GM12892 (cell line): ENCODE measurements at places on chromosomes 5 and 9.

GRCh38 chr9:99134893-99135341 lies 30.0 kb downstream of the TGFBR1 start:
- DNase-seq: no peak

- DNase-seq: no peak
Measured at GRCh38 chr5:55324815-55325418, 17.1 kb downstream of the MTREX start.

DNA sequence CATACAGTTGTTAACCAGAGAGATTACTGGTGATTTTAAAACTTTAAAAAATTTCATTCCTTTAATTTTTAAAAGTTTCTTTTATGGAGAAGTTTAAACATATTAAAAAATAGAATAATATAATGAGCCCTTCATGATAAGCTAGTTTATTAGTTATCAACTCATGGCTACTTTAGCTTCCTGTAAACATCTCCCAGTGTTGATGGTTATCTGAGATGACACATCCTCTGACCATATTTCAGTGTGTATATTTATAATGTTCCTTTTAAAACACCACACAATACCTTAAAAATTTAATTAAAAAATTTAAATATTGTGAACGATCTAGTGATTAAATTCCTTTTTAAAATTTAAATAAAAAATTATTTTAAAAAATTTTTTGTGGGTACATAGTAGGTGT lies 74.1 kb downstream of the IPO11 start:
- no peak for DNase-seq

GRCh38 chr5:108259306-108259705 lies 122.6 kb downstream of the FBXL17 start:
- no peak for DNase-seq

GRCh38 chr5:115296124-115297022 lies at the start of gene CCDC112:
TSS of gene CCDC112 (minus strand) at chr5:115296654. CDS start at chr5:115296543, 111 bp downstream.
- peak; percentile 62 for DNase-seq

- DNase-seq: no peak
Measured at GRCh38 chr5:73896097-73896496, 270.1 kb downstream of the ARHGEF28 start.

GRCh38 chr5:17343675-17344074 lies 126.2 kb downstream of the BASP1 start:
- DNase-seq: no peak

DNA sequence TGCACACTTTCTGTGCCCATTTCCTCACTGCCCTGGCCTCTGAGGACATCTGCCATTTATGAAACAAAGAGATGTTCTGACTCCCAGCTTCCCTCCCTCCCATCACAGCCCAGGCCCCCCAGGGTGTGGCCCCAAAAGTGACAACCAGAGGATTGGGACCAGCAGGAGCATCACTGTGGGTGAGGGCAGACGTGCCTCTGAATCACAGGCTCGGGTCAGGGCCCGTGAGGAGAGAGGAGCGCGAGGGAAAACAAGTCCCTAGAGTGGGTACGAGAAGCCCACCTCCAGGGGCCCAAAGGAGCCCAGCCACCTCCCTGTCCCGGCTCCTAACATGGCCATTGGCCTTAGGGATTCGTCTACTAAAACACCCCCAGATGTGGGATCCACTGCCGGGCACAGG lies 138.0 kb upstream of the FSTL4 start:
- no peak for DNase-seq

GRCh38 chr9:86676396-86676795 lies 270.9 kb downstream of the GAS1 start:
- no peak for DNase-seq

DNA sequence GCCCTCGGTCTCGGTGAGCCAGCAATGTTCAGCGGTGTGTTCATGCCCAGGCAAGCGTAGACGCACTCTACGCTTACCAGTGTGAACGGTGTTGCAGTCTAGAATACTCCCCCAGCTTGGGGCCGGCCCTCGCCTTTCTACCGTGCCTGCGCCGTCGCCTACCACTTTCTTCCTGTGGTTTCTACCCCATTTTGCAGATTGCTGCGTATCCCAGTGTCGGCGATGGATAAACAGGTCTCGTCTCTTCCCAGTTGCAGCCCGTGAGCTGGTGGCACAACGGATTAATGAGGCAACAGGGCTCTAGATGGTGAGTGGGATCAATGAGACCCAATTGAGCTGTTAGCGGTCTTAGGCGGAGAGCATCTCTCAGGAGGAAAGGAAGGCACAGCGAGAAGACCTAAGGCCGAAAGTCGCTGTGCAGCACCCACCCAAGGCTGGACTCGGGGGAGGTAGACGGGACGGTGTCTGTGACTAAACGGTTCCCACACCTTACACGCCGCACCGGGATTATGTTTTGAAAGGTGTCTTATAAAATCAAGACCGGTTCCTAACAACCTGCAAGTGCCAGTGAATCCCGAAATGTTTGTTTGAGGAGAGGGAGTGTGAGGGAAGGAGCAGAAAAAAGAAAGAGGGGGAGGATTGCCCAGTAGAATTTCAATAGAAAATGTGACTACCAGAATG lies 5.8 kb downstream of the OTP start:
- DNase-seq: no peak

- DNase-seq: no peak
Measured at GRCh38 chr9:109304347-109304746, 16.5 kb downstream of the EPB41L4B start.

DNA sequence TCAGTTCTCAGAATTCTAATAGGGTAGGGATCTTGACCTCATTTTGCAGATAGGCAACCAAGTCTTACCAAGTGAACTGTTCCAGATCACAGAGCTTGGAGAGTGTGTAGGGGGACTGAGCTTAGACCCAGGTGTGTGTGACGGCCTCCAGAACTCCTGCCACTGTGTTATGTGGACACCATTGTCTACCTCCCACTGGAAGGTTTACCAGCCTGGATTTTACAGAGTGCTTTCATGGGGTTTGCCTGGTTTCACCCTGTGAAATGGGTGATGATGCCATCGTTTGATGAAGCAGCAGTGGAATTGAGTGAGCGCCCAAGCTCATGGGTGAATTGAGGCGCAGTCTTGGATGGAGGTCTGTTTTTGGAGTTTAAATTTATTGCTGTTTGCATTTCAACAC lies 23.6 kb downstream of the TJP2 start:
- DNase-seq: no peak

DNA sequence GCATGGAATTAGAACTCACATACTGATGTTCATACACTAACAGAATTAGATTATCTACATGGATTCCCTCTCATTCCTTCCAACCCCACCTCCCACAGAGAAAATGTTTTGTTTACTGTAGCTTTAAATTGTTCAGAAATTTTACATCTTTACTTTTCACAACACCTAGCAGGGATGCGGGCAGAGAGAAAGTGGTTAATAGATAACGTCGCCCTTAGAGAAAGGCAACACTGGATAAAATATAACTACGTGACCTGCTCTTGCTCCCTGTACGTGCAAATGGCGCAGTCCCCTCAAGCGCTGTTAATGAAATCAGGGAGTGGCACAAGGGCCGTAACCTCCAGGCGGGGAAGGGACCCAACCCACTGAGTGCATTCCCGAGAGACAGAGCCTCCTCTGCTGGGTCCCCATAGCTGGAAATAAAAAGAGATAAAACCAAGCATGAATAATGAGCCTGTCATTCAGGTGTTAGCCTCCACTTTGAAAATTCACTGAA lies 125.3 kb upstream of the DAPK1 start:
- DNase-seq: no peak

GRCh38 chr9:93223260-93224180 lies 39.6 kb downstream of the WNK2 start:
- DNase-seq: no peak

GRCh38 chr9:85322592-85322991 lies 419.2 kb downstream of the AGTPBP1 start:
- no peak for DNase-seq

DNA sequence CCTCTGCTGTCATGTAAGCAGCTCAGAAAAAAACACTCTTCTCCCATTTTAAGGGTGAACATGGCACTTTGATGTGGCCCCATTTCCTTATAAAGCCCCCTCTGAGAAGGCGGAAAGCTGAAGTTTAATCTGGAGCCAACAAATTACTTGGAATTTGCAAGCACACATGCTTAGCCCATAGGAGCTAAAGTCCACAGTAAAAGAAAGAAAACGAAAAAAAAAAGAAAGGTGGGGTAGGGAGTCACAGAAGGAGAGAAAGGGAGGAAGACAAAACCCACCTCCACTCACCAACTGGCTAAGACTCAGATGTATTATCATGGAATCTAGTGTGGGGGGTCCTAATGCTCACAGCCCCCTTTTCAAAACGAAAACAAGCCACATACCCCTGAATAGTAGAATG lies 30.4 kb downstream of the PRRX2 start:
- DNase-seq: no peak

- no peak for DNase-seq
Measured at GRCh38 chr9:31071606-31072286, 1312.7 kb upstream of the ACO1 start.

DNA sequence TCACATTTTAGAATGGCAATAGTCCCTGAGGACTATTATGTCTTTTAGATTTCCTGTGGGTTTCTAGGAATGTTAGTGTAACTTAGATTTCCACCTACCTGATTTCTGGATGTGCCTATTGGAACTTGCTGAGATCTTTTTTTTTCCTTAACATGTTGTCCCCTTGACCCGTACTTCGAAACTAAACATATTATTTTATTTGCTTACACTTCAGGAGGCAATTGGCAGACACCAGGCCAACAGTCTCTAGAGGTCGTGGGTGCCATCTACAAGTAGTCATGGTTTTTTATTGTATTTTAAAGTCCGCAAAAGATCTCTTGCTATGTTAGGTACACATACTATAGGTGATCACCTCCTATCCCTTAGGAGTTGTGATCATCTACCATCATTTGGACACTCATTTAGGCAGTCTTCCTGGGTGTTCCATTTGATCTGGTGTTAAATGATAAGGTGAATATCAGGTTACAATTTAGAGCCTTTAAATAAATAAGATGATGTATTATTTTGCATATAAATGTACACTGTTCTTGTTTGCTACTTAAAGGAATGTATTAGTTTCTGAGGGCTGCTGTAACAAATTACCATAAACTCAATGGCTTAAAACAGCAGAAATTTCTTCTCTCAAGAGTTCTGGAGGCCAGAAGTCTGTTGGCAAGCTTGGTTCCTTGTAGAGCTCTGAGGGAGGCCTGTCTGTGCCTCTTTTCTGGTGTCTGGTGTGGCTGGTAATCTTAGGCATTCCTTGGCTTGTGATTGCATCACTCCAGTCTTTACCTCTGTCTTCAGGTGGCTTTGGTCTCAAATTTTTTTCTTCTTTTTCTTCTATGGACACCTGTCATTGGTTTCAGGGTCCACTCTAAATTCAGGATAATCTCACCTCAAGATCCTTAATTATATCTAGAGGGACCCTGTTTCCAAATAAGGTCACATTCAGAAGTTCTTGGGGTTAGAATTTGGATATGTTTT lies 64.8 kb downstream of the ZCCHC7 start:
- no peak for DNase-seq

- no peak for DNase-seq
Measured at GRCh38 chr5:101346447-101346846, 443.4 kb upstream of the ST8SIA4 start.

- DNase-seq: no peak
Measured at GRCh38 chr5:76257897-76258296, 145.2 kb upstream of the IQGAP2 start.

DNA sequence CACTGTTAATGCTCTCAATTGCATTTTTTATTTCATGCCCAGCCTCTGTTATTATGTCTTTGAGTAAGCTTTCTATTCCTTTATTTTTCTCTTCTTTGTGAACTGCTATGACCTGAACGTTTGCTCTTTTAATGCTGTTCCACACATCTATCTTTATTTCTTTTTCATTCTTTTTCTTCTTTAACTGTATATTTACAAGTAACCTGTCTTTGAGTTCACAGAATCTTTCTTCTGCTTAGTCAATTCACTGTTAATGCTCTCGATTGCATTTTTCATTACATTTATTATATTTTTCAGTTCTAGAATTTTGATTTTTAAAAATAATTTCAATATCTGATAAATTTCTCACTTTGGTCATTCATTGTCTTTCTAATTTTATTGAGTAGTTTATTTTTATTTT lies 316.3 kb upstream of the MEF2C start:
- no peak for DNase-seq

DNA sequence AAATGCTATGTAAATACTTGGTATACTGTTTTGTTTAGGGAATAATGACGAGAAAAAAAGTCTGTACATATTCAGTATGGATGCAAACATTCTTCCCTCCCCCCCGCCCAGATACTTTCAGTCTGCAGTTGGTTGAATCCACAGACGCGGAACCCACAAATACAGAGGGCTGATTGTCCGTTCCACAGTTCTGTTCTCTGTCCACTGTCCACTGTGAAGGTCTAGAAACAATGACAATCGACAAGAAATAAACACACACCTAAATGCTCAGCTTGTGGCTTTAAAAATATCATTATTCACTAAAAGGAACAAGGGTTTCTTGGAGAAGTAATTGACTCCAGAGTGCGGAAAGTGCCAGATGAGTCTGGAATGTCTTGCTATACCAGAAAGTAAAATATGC lies 109.1 kb downstream of the TMEM161B start:
- no peak for DNase-seq

GRCh38 chr5:125274211-125274610 lies 527.8 kb upstream of the ZNF608 start:
- no peak for DNase-seq

DNA sequence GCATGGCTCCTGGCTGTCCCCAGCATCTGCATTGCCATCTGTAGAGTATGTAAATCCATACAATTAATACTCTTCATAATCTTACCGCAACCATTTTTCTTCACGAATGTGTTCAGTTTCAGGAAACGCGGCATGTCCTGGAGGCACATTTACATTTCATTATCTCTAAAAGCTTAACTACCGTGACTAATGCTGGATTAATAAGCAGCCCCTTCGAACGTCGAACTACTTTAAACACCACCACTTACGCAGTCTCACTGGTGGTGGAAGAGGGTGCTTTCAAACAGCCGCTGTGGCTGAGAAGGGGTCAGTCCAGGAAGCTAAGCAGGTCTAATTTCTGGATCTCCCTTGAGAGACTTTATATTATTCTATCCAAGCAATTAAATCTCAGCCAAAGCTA lies 85.6 kb downstream of the C5orf15 start:
- no peak for DNase-seq

- no peak for DNase-seq
Measured at GRCh38 chr5:179413086-179413690, 67.9 kb upstream of the ADAMTS2 start.

DNA sequence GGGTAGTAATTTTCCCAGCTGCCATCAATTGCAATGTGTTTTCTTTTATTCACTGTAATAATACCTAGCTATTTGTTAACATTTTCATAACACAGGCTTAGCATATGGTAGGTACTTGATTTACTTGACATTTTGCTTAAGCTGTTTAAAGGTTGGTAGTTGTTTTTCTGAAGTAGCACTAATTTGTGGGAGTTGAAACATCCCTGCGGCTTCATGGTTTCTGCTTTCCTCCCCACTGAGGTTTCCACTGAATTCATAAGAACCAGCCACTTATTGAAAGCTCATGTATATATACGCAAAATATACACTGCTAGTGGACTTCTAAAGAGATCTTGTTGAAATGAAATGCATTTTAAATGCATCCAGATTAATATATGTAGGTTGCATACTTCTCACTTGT lies 559.9 kb downstream of the TLE4 start:
- no peak for DNase-seq
